ENCODE measurements at places on chromosomes 3 and 15. TPM values are rescaled to one million over a fixed set of nuclear protein-coding genes. Genes with fewer than 3 reads are reported as not detected.

ANKUB1 gene
- total RNA-seq, result not detected

SNTN gene
- total RNA-seq, result not detected

SPESP1 gene
- 3.7 TPM for total RNA-seq

ROBO1 gene
- 27.6 TPM for total RNA-seq

PLXNA1 gene
- 31.1 TPM for total RNA-seq

C3orf18 gene
- 7.7 TPM for total RNA-seq

IL17RB gene
- not detected for total RNA-seq

TADA3 gene
- total RNA-seq, result 89.2 TPM

PLA1A gene
- total RNA-seq, result not detected

EPB42 gene
- not detected for total RNA-seq

NPAP1 gene
- not detected for total RNA-seq

CHCHD6 gene
- 23.0 TPM for total RNA-seq

GNAT1 gene
- total RNA-seq, result not detected

DLEC1 gene
- not detected for total RNA-seq

IL1RAP gene
- total RNA-seq, result 6.6 TPM

CLCN2 gene
- total RNA-seq, result 2.2 TPM

CYP8B1 gene
- total RNA-seq, result not detected

GP9 gene
- not detected for total RNA-seq

EEF1AKMT4 gene
- 5.2 TPM for total RNA-seq

ADAMTSL3 gene
- 1.0 TPM for total RNA-seq

PTH1R gene
- total RNA-seq, result 0.34 TPM

OSTN gene
- total RNA-seq, result not detected

DNAH1 gene
- 0.50 TPM for total RNA-seq

USP3 gene
- 27.1 TPM for total RNA-seq

POPDC2 gene
- total RNA-seq, result not detected

DUOXA2 gene
- not detected for total RNA-seq

SLC28A2 gene
- not detected for total RNA-seq

CCR9 gene
- not detected for total RNA-seq

GSK3B gene
- total RNA-seq, result 22.6 TPM

CFAP100 gene
- not detected for total RNA-seq

C2CD4A gene
- total RNA-seq, result not detected

NLGN1 gene
- total RNA-seq, result 0.50 TPM

TUSC7 gene
- total RNA-seq, result not detected

SRGAP3 gene
- 1.2 TPM for total RNA-seq

DRD3 gene
- total RNA-seq, result not detected

P2RY12 gene
- not detected for total RNA-seq

DPPA4 gene
- total RNA-seq, result 1.2 TPM

SEMA5B gene
- not detected for total RNA-seq

All from bronchus fibroblast of lung (primary cell).